ENCODE measurements at places on chromosomes 7 and 10.
A peak's percentile ranks its signal among the peaks of the same experiment; 100 is the strongest.

DNA sequence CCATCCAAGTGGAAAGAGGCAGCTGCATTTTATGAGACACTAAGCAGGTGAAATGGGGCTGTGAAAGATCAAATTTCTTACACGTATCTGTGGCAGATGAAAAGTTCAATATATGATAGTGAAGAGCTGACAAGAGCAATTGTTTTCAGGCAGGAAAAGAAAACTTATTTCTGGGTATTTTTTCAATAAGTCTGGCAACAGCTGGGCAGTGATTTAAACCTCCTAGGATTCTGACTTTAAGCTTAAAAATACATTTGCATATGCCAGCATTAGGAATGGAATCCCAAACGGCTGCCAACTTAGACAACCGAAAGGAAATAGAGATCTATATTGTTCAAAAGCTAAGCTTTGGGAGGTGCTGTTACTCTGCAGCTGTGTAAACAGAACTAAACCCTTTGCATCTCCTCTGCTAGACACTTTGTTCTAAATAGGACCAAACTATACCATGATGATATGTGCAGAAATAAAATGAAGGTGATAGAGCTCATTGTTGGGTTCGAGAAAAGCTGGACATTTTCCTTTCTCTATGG, 26.1 kb downstream of the DYNC1I1 start:
- DNase-seq = no peak

- DNase-seq = no peak
Observed at GRCh38 chr10:12225444-12225843, 29.5 kb downstream of the CDC123 start.

DNA sequence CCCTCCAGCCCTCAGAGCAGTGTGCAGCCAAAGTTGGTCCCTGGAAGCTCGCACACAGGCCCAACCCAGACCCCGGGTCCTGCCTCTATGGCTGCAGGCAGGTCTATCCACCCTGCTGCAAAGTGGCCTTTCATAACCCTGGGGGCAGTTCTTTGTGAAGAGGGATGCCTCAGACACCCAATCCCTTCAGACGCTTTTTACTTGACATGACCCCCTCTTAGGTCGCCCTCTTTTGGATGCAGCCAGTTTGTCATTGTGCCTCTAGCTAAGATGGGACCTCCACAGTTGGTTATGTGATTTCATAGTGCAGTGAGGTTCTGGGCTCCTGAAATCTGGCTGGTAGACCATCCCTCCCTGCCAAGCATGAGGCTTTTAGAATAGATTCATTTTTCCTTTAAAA, 27.3 kb downstream of the SMKR1 start:
- no peak for DNase-seq

GRCh38 chr10:71708301-71708703, 11.3 kb downstream of the C10orf105 start:
- DNase-seq = no peak

DNA sequence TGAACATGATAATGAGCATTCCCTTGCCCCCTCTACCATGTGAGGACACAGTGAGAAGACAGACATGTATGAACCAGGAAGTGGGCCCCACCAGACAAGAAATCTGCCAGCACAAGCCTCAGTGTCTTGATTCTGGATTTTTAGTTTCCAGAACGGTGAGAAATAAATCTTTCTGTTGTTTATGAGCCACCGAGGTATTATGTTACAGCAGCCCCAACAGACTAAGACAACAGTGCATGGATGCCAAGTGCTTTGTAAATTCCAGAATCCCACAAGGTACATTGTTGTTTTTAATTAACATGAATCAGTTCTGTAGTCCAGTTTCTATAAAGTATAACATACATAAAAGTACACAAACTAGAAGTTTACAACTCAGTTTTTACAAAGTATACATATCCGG, 162.2 kb downstream of the ARHGAP21 start:
- no peak for DNase-seq

- DNase-seq = no peak
Observed at GRCh38 chr7:134752006-134752760, 27.3 kb upstream of the CALD1 start.

DNA sequence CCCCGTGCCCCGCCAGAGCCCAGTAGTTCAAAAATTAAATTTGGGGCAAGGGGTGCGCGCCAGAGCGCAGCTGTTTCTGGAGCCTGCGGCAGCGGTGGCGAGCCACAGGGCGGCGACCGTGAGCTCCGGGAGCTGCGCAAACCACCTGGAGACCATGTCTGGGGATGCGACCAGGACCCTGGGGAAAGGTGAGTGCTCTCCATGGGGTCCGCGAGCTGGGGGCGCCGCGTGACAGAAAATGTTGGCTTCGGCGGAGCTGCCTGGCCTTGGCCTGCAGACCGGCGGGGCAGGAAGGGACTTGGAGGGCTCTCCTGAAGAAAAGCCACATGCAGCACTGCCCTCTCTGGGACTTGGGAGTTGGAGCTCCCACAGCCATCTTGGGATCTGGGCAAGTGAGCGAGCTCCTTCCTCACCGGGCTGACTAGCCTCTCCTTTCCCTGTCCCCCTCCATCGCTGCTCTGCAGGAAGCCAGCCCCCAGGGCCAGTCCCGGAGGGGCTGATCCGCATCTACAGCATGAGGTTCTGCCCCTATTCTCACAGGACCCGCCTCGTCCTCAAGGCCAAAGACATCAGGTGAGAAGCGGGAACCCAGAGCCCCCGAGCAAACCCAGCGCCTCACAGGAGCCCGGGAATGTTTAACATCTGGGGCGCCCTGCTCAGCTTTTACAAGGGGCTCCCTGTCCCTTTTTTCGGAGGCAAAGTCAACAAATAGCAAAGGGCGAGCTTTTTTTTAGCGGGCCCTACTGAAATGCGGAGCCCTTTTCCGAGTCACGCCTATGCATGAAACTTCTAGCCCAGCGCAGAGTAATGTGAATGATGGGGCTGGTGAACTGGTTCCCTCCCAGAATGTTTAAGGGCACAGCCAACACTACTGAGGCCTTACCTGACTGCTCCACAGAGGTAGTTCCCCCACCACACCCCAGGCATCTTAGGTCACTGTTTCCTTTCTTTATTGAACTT, 6.1 kb downstream of the GSTO2 start:
- no peak for DNase-seq

DNA sequence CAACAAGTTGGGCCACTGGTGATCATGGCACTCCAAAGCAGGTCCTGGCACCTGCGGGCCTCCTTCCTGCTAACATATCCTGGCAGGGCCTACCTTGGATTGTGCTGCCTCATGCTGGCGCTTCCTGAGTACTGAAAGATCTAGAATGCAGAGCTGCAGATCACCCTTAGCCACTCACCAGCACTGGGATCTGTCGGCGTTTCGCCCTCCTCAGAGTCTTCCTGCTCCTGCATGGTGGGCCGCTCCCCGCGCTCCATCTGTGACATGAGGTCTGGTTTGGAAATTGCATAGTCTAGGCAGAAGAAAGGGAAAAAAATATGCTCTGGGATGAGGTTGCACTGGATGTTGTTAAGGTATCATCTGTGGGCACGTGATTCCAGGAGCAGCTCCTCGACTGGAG, 10.0 kb downstream of the ZNF777 start:
- DNase-seq = no peak

- DNase-seq = peak; percentile 44
Observed at GRCh38 chr10:6151087-6151977, 51.4 kb upstream of the PFKFB3 start.

DNA sequence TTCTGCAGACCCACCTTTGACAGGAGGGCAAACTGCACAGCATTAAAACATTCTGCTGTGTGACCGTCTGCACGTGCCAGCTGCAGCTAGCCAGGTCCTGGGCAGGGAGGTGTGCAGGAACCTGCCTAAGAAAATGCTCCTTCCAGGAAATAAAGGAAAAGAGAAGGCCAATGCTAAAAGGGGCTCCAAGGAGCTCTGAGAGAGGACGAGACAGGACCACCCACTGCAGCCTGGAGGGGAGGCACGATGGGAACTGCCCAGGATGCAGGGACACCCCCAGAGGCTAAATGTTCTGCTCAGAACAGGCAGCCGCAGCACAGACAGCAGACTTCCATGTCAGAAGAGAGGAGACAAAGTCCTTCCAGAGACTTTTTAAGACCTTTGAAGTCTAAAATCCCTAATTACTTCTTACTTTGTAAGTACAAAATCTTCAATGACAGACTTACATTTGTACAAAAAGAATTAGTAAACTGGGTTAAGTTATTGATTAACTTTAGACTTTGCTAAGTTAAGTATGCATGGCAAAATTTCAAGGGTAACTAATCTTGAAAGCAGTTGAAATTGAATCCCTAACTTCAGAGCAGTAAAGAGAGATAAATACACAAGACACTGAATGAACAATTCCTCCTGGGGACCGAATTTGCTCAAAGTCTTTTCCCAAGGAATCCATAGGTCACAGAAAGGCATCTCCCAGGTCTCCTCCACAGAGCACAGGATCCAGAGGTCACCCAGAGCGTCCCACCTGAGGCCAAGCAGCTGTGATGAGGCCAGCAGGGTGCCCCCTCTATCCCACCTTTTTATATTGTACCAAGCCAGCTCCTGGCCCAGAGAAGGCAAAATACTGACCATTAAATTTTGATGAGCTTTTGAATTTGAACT, 21.5 kb downstream of the HSPA12A start:
- DNase-seq = no peak

DNA sequence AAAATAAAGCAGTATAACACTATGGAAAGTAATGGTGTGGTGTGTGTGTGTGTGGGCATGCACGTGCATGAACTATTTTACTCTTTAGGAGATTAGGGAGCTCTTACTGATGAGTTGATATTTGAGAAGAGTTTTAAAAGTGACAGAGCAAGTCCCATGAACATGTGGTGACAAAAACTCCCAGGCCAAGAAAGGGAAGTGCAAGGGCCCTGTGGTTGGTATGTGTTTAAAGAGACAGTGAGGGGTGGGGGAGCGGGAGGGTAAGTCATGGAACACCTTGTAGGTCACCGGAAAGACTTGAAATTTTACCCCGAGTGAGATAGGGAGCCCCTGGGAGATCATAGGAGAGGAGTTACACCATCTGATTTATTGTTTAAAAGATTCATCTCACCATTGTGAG, 63.3 kb downstream of the AKR1B1 start:
- no peak for DNase-seq

Measured in astrocyte of the cerebellum (primary cell).